ENCODE measurements at places on chromosomes 3 and 15. TPM values are rescaled to one million over a fixed set of nuclear protein-coding genes. Genes with fewer than 3 reads are reported as not detected.

DNA sequence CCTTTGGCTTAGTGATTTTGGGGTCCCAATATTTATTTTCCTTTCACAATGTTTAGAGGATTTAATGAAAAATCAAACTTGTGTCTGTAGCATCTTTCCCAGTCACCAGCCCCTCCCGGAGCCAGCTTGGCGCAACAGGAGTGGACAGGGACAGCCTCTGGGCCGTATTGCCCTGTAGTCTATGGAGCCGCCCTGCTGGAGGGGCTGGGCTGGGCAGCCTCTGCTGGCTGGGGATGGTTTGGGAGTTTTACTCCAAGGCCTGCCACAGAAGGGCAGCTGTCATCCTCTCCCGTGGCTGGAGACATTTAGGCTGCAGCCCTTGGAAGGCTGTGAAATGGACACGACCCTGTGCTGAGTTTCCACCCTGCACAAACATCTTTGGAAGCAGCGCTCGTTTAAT is 89.4 kb upstream of the RGMA start:
- DNase-seq: no peak

DNA sequence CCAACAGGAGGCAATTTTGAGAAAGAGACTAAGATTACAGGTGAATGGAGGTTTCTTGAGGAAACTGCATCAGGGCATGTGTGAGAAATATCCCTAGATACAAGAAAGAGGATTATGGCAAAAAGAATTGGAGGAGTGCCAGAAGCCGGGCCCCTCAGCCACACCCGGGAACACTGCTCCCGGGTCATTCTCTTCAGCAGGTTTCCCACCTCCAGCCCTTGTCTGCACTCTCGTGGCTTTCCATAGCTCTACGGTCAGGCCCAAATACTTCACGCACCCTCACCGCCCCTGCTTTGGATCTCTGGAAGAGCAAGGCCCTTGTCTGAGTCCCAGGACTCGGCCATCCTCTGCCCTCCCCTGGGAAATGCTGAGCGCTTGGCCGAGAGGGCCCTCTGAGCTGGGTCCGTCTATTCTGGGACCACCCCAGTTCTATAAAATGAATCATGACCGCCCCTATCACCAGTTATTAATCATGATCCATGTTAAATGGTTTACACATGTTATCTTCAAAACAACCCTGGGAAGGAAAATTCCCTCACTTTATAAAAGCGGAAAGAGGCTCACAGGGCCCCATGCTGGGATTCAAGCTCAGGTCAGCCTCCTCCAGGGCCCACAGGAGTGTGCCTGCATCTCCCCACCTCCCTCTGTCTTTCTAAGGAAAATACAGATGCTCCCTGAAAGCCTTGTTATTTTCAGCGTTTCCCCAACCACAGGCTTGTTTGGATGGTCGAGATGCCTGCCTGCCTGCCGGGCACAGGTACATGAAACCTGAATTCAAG is 38.8 kb upstream of the SPTBN5 start:
- no peak for DNase-seq

- no peak for DNase-seq
Measured at GRCh38 chr3:37688756-37689155, 172.9 kb upstream of the CTDSPL start.

DNA sequence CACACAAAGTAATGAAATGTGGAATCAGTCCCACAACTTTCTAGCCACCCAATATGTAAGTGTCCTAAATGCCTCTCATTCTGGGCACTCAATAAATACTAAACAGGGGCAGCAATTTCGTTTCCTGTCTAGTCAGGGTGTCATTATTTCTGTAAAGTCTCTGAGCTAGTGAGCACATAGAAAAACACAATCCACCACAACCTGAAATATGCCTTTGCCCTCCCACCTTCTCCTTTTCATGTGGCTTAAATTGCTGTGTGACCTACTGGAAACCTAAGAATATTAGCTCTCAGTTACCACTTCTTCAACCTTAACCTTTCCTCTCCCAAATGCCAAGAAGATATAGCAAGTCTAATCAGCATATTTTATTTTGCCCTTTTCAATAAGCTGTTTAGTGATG is 456.3 kb upstream of the KCNMB2 start:
- no peak for DNase-seq

- no peak for DNase-seq
Measured at GRCh38 chr3:65004795-65005295, 317.0 kb upstream of the ADAMTS9 start.

DNA sequence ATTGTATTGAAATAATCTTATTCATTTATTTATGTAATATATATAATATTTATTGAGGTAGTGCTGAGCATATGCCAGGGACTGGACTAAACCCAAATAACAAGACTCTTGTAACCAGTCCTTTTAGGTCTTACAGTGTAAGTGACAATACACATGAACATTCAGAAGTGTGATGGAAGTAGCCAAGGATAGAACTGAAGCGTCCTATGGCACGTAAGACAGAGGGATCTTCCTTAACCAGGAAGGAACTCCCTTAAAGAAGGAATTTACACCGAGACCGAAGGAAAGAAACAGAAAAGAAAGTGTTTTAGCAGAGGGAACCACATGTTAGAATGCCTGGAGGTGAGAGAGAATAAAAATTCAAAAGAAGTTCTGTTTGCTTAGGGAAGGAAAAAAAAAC is 23.6 kb upstream of the CLDN1 start:
- DNase-seq: peak; percentile 49

GRCh38 chr15:77816983-77817382 is 184.3 kb upstream of the LINGO1 start:
- no peak for DNase-seq

DNA sequence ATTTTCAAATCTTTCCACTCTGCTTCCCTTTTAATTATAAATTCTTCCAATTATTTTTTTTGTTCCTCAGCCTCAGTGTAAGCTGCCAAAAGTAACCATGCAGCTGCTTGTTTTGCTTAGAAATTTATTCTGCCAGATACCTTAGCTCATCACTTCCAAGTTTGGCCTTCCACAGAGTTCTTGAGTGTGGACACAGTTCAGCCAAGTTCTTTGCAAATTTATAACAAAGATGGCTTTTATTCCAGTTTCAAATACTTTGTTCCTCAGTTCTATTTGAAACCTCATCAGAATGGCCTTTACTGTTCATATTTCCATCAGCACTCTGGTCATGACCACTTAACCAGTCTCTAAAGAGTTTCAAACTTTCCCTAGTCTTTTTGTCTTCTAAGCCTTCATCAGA is 10.3 kb downstream of the RTP1 start:
- DNase-seq: no peak

GRCh38 chr15:66581972-66582537 is 16.3 kb upstream of the LCTL start:
- DNase-seq: no peak

GRCh38 chr15:93290618-93290946 is 201.6 kb upstream of the RGMA start:
- no peak for DNase-seq

DNA sequence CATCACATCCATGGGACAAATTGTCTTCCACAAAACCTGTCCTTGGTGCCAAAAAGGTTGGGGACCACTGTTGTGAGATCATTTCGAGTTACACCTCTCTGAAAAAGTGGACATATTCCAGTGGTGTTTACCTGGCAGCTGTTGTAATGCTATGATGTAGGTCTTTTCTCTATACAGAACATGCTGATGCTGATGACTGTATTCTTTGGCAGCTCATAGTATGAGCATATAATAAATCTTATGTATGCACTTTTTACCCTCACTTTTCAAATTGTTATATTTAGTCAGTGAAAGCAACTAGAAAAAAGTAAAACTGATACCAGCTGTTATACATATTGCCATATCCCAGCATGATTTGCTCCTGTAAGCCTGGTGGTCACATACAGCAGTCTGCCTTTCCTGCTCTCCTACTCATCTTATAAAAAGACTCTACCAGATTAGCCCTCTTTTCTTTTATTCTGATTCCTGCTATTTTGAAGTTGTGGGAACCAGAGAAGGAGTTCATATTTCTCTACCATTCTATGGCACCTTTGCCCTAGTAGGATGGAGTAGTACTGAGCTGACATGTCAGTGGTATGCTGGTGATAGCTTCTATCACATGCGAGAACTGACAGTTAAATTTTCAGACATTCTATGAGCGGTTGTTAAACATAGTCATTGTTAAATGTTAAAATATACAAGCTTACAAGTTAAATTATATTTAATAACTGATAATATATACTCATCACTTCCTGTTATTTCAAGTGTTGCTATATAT is 128.7 kb downstream of the FNDC3B start:
- DNase-seq: no peak

DNA sequence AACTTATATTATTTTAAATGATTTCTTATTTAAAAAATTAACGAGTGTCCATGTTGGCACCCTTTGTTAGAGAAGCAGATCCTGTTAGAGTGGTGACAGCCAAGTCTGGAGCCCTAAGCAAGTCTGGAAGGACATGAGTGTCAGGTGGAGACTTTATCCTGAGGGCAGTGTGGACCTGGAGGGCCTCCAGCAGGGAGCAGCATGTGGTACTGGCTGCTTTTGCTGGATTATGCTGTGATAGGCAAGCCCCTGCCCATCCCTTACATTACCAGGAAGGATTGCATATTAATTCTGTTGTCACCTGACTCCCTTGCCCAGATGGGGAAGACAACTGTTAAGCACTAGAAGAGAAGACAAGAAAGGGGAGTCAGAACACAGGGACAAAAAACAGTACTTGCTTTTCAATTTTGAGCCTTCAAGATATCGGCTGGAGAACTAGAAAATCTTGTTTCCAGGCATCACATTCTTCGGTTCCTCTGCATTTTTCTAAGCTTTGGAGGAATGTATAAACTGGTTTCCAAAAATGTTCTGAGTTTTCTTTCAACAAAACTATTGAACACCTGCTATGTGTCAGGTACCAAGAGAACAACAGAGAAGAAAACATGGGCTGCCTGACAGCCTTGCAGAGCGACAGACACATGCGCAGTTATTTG is 22.7 kb downstream of the ZNF860 start:
- DNase-seq: peak; percentile 22

DNA sequence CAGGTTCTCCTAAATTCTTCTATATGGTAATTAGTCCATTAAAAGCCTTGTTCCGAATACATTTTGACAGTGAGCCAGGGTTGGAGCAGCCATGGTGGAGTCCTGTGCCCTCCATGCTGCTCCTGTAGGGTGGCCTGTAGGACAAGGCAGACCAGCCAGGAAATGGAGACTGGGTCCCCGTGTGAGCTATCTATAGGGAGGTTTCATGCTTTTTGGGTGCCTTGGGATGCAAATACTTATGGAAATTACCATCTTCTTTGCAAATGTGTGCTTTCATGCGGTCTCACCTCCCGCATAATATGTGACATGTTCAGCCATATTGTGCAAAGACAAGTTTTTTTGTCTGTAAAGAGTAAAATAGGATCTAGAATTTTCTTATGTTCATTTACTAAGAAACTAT is 58.0 kb upstream of the FURIN start:
- no peak for DNase-seq

- no peak for DNase-seq
Measured at GRCh38 chr3:11611341-11611799, 32.3 kb downstream of the VGLL4 start.

DNA sequence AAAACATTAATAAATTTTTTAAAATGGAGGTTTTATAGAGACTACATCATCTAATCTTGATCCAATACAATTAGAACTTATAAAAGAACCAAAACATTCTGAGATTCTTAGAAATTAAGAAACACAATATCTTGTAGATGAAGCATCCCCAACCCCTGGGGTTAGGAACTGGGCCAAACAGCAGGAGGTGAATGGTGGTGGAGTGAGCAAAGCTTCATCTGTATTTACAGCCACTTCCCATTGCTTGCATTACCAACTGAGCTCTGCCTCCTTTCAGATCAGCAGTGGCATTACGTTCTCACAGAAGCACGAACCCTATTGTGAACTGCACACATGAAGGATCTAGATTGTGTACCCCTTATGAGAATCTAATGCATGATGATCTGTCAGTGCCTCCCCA is 36.3 kb downstream of the KNL1 start:
- no peak for DNase-seq

DNA sequence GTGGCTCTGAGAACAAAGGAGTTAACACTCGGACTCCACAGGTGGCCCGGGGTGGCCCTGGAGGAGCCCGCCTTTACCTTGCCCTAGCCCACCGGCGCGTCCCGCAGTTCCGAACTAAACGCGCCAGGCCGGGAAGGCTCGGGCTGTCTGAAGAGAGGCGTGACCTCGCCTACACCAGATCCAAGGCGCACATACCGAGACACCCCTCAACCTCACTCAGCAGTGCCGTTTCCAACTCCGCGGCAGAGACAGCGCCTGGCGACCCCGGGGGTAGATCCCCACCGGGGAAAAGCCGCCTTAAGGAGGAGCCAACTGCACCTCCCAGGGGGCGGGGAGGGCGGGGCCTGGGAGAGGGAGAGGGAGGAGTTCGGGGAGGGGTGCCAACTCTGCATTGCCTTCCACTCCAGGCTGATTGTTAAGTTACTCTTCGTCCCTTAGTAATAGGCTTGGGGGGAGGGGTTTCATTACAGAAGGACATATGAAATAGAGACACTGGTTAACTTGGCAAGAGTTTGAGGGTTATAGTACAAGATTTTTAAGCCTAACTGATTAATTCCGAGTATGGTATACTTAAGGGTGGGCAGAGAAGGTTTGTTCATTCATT is at the start of gene DLG1:
TSS of gene DLG1 (minus strand) at position 272 of the 604 bp plus-strand sequence. CDS start 1,408 bp downstream, outside the sequence.
- peak; percentile 98 for DNase-seq

DNA sequence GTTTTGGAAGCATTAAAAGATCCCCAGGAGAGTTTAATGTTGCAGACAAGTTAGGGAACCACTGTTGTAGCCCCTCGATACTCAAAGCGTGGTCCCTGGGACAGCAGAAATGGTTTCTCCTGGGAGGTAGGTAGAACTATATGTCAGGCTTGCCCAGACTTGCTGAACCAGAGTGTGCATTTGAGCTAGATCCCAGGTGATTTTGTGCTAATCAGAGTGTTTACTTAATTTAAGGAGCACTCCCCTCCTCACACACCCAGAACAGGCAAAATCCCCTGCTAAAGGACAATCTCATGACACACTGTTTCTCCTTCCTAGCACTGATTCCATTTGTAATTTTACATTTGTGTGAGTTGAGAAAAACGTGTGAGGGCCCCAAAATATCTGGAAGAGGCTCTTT is 24.3 kb downstream of the LMCD1 start:
- no peak for DNase-seq

- DNase-seq: no peak
Measured at GRCh38 chr3:181847276-181847675, 135.6 kb downstream of the SOX2 start.

DNA sequence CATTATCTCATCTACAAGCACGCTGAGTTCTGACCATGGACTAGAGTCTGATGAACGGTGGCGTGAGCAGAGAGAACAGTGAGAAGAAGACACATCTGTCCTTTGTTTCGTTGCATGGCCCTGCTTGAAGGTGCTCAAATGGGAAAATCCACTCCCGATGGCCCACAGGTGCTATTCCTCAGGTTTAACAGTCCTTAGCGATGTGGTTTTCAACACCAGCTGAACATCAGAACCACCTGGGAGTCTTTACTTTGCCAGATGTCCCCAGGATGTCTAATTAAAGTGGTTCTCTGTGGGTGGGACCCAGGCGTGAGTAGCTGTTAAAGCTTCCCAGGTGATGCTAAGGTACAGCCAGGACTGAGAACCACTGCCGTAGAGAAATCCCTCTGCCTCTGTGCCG is 13.0 kb downstream of the ADAMTS17 start:
- DNase-seq: no peak

GRCh38 chr3:10674578-10674977 is 141.4 kb upstream of the SLC6A11 start:
- DNase-seq: no peak

The ATP13A3 gene
- 125 TPM for total RNA-seq

The SCAANT1 gene
- not detected for total RNA-seq

The TGM5 gene
- total RNA-seq: 0.12 TPM

The GOLGB1 gene
- total RNA-seq: 66.9 TPM

The SLC4A7 gene
- total RNA-seq: 37.2 TPM

The ROPN1B gene
- total RNA-seq: not detected

The NR1I2 gene
- total RNA-seq: not detected

The MYEF2 gene
- total RNA-seq: 27.6 TPM

Measured in MCF 10A (cell line).